ENCODE measurements at places on chromosomes 2 and 18.

DNA sequence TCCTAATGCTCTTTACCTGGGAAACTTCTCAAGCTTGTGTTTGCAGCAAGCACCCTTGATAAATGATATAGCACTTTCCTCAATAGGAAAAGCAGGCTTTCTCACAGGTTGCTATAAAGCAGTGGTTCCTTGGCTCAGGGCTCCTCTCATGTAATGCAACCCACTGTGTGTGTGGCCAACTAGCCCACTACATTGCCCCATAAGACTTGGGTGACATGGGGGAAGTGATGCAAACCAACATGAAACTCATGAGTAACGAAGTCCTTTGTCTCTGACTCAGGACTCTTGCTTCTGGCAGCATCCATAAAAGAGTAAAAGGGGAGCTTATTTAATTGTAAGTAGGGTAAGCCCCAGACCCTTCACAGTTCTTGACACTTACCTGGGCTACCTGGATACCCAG lies 106.9 kb downstream of the COL4A4 start:
- DNase-seq = no peak

GRCh38 chr18:33836564-33836963 lies 258.5 kb downstream of the ASXL3 start:
- DNase-seq = no peak

DNA sequence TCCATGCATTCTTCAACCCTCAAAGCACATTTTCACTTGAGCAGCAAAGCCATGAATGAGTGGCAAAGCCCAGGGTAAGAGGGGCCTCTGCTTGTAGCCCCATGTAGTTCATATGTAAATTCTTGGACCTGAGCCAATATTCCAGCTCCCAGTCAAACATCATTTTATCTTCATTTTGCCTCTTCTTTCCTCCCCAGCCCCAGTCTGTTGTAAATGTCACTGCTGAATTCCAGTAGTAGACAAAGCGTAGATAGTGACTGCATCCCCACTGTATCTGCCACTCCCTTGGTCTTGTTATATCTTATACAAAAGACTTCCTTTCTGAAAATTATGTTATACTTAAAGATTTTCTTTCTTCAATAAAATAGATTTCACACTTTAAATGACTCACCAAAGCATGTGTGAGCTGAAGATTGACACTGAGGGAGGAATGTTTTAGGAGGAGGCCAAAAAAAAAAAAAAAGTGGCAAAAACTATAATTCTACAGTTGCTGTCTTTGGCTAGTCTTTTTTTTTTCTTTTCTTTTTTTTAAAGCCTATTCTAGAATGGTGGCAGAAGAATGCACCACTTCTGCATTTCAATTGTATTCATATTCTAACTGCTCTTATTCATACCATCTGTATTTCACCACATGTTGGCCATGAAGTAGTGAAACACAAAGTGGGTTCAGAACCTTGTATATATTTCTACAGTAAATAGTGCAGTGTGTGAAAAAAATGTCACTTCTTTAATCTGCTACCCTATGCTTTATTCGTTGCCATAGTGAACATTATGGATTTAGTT lies 306.1 kb downstream of the CPS1 start:
- DNase-seq = no peak

DNA sequence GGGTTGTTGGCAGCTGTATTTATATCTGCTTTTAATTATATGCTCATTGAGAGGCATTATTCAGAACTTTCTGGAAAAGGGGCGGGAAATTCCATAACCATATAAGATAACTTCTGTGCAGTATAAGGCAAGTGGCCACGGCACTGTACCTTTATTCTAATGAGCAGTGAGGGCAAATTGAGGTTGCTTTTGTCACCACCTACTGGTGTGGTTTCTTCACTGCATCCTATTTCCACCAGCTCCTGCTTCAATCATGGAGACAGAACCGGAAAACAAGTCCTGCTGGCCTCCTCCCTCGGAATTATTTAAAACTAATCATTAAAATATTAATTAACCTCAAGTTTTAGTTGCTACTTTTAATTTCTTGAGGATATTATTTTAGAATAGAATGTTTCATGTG lies 759.4 kb downstream of the CBLN2 start:
- DNase-seq = no peak

GRCh38 chr2:12552092-12552491 lies 164.6 kb upstream of the TRIB2 start:
- DNase-seq = no peak

GRCh38 chr18:35045806-35046205 lies 4.6 kb downstream of the MAPRE2 start:
- no peak for DNase-seq

- DNase-seq = no peak
Measured at GRCh38 chr2:235543128-235543750, 49.4 kb downstream of the AGAP1 start.

DNA sequence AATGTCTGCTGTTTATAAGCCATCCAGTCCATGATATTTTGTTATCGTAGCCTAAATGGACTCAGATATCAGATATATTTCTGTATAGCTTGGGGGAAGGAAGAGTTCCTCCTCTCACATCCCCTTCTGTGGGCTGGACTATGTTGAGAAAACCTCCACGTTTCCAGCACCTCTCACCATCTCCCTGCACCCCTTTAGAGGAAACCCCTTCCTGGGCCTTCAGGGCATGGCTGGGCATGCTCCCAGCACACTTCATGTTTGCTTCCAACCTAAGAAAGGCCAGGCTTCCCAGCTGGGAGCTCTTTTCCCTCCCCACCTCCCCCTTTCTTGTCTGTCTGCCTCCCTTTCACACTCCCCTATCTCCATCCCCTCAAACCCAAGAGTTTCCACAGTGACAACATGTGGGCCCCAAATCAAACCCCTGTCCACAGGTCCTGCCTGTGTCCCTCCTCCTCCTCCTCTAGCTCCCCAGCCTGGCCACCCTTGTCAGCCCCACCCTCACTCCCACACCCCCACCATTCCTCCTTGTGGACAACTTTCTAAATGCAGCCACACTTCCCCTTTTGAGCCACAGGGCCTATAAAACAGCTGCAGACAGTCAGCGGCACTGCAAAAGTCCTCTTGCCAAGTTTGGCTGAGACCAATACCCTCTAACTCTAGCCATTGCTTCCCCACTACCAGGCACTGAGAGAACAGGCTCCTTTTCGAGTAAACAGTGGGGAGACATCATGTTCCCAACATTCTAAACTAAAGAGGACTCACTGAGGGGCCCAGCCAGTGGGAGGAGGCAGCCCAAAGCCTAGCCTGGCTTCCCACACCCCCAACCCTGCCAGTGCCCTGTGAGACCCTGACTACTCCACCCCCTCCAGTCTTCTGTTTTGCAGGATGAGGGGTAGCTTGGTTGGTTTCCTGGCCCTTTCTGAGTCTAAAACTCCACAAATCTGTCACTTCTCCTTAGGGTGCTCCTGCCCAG lies 120.5 kb downstream of the ZFP36L2 start:
- no peak for DNase-seq

GRCh38 chr2:27218614-27219013 lies 1.4 kb downstream of the CAD start:
- no peak for DNase-seq

- DNase-seq = no peak
Measured at GRCh38 chr2:111058264-111058663, 62.5 kb upstream of the BCL2L11 start.

DNA sequence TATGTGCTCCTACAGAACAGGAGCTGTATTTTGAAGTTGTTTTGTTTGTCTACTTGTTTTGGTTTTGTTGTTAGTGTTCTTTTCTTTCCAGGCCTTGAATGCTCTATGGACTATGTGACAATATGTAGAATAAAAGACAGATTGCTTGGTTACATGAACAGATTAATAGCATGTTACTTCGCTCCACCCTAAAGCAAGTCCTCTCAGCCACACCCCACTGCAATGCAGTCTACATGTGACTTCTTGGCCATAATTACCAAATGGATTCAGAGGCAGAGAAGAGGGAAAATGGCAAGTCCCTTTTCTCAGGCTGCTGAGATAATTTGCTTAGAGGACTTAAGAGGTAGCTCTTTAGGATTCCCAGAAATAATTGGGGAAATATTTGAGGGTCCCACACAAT lies 123.2 kb upstream of the CYP1B1 start:
- no peak for DNase-seq

GRCh38 chr2:144475044-144475443 lies 44.9 kb downstream of the ZEB2 start:
- DNase-seq = no peak

DNA sequence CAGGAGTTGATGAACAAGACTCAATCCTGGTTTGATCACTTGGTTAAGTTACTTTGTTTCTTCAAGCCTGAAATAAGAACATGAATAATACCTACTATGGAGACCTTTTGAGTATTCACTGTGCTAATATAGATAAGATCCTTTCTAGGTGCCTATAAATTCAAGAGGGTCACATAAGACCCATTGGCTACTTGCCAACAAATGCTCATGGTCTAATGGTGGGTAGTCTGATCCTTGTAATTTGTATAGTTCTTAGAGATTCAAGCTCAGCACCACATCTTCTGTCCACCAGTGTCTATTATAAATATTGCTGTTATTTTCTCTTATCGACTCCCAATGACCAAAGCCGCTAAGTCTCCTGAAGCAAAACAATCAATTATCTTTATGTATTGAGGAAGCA lies 27.4 kb upstream of the ACSL3 start:
- no peak for DNase-seq

DNA sequence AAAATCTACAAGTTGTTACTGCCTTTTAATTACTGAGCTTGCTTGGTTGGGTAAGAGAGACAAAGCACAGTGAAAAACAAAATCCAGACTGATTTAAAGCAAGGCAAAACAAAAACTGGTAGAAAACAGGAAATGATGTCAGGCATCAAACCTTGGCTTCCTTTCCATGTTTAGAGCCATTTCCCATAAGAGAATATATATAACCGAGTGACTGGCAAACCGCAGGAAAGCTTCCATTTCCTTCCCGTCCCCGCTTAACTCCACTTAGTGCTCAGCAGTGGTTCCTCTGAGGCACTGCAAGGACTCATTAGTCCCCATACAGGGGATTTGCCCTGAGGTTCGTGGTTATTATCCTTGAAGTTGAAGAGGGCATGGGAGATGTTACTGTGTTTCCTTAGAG lies 446.3 kb downstream of the LPIN1 start:
- DNase-seq = no peak

GRCh38 chr2:85458601-85459563 lies 40.4 kb downstream of the SH2D6 start:
- DNase-seq = no peak

GRCh38 chr2:168495524-168495923 lies 39.5 kb downstream of the CERS6 start:
- DNase-seq = no peak

GRCh38 chr2:183112577-183112976 lies 11.7 kb upstream of the NUP35 start:
- no peak for DNase-seq

GRCh38 chr18:63433334-63433866 lies 11.1 kb upstream of the VPS4B start:
- DNase-seq = no peak

GRCh38 chr2:12060886-12061285 lies 314.5 kb downstream of the LPIN1 start:
- no peak for DNase-seq

- no peak for DNase-seq
Measured at GRCh38 chr2:186612555-186613440, 22.9 kb downstream of the ITGAV start.

DNA sequence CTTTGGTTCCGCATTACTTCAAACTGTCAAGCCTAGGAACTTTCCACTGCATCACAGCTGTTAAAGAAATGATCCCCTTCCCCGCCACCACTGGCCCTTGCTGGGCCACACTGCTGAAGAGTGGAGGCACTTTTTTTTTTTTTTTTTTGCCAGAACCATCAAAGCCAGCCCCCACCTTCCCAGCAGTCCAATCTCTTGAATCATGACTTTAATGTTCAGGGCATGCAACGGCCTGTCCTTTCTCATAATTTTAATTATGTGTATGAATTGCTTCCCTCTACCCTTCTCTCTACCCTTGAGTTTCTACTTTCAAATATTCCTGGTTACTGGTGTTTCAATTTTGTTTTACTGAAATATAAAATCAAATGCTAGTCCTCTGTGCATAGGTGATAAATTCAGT lies 102.1 kb upstream of the LMAN1 start:
- DNase-seq = no peak

- no peak for DNase-seq
Measured at GRCh38 chr2:57549642-57550102, 496.9 kb upstream of the VRK2 start.

- no peak for DNase-seq
Measured at GRCh38 chr2:12548906-12549305, 167.8 kb upstream of the TRIB2 start.

DNA sequence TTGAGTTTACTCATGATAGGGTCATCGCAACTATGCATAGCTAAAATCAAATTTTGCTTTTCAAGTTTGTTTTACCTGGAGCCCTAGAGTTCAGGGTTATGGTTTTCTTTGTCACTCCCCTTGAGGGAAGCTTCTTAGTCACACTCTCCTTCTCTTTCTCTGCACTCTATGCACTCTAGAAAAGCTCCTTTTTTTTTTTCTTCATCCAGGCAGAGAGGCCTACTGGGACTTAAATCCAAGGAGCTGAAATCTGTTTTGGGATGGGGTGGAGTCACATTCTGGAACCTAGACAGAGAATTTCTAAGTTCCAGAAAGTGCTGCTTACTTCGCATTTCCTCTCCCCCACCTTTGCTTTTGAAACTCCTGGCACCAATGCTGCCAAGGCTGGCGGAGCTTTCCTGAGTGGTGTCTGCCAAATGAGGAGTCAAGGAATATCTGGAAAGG lies 19.1 kb upstream of the IL18R1 start:
- no peak for DNase-seq

- DNase-seq = no peak
Measured at GRCh38 chr2:159803235-159803962, 5.4 kb upstream of the CD302 start.

DNA sequence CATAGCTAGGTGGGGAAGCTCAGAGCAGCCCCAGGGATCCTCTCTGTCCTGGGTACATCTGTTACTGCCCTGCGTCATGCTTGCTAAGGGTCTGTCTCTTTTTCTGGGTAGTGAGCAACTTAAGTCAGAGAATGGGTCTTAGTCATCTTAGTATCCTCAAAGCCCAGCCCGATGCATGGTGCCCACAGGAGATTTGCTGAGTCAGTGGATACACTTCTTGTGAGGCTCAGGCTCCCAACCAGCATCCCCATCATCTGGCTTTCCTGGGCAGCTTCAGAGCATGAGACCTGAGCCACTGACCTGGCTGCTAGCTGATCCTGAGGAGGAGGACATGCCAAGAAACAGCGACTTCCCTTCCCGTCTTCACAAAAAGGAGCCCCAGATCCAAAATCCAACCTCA lies 10.0 kb downstream of the FOXI3 start:
- DNase-seq = no peak

GRCh38 chr18:62558015-62558663 lies 35.3 kb downstream of the ZCCHC2 start:
- no peak for DNase-seq
